A549 treated with CpdA at 1 μM for 4 hours (cell line): ENCODE measurements at places on chromosomes 11 and 22. TPM values are rescaled to one million over a fixed set of nuclear protein-coding genes. Genes with fewer than 3 reads are reported as not detected.

The PSMC3 gene
- total RNA-seq, result 188 to 258 TPM (median 203 TPM) in 5 replicates

The HTR3A gene
- total RNA-seq, result not detected in 5 replicates

The RAB38 gene
- 0.71 to 1.5 TPM (median 0.93 TPM) in 5 replicates for total RNA-seq

The MIEF1 gene
- 24.1 to 27.3 TPM (median 24.6 TPM) in 5 replicates for total RNA-seq

The TMEM126A gene
- 56.5 to 61.8 TPM (median 59.6 TPM) in 5 replicates for total RNA-seq

The CNIH2 gene
- total RNA-seq, result 0.89 to 3.1 TPM (median 2.1 TPM) in 5 replicates

The MPZL2 gene
- total RNA-seq, result not detected in 5 replicates
